ENCODE measurements at places on chromosomes 2 and 18.

GRCh38 chr18:64615021-64615420, 466.1 kb upstream of the LINC00305 start:
- DNase-seq, result no peak

DNA sequence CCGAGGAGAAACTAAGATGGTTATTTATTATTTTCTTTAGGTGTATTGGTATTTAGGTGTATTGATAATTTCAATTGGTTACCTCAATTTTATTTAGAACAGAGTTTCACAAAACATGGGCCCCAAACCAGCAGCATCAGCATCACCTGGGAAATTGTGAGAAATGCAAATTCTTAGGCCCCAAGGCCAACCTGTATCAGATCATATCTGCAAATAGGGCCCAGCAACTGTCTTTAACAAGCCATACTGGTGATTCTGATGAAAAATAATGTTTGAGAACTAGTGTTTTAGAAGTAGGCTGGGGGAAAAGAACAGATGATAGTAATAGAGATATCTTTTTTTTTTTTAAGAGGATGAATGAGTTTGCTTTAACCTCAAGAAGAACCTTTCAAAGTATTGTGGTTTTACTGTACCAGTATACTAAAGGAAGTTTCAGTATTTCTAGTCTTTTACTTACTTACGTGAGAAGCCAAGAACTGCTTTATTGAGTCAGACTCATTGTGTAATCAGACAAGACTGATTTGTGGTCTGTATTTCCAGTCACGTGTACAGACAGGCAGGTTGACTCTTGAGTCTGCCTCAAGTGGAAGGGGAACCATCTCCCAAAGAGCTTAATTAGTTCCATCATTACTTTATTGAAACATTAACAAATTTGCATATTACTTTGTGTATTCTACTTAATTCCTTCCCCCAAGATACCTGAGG, 60.4 kb upstream of the GAREM1 start:
- DNase-seq, result peak; percentile 40

- DNase-seq, result no peak
Observed at GRCh38 chr2:98478088-98478551, 33.5 kb downstream of the INPP4A start.

DNA sequence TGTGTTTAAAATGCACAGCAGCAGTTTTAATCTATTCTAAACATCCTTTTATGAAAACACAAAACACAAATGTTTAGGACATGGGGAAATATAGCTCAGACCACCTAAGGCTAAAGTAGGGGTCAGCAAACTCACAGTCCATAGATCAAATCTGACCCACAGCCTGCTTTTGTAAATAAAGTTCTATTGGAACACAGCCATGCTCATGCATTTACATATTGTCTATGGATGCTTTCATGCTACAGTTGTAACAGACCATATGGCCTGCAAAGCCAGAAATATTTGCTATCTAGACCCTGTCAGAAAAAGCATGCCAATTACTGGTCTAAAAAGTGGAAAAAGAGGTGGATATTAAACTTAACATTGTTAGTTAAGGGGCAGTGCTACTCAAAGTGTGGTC, 1105.4 kb upstream of the KLHL29 start:
- no peak for DNase-seq

DNA sequence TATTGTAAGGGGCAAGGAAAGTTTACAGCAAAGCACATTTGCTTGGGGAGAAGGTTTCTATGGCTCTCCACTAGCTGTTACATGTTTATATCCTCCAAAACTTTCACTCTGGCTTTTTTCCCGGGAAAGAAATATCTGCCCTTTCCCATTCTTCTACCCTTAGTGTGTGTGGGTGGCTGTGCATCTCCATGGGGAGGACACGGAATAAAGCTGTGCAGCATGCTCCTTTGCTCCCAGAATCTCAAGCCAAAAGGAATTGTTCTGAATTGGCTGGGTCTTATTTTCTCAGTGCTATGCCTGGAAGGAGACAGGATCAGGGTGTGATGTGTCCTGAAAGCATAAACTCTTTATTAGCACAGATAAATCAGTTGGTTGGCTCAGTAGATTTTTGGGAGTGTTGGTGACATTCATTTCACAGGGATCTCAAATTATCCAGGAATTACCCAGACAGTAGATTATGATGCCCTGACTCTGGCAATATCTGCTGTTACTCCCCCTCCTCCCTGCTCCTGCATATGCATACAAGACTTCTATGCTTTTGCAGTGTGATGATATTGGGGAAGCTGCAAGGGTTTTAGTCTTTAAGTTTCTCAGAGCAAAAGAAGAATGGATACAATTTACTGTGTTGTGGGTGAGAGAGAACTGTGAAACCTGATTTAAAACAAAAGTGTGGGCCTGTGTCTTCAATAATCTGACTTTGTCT, 63.1 kb downstream of the PARD3B start:
- DNase-seq, result no peak

- DNase-seq, result no peak
Observed at GRCh38 chr2:140440815-140441214, 1660.6 kb upstream of the NXPH2 start.

DNA sequence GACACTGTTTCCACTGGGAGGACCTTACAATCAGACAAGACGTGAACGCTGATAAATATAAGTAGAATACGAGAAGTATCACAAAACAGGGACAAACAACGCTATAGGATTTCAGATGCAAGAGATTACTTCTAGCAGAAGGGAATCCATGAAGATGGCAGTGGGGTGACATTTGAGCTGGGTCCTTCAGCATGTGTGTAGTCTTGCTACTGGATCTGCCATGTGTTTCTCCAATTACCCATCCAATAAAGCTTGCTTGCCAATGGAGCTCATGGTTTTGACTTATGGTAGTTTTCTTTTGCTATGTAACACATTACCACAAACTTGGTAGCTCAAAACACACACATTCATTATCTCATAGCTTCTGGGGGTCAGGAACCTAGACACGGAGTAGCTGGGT, 32.8 kb upstream of the LGALSL start:
- DNase-seq, result no peak

Data from activated naive CD4-positive, alpha-beta T cell treated with anti-CD3 and anti-CD28 coated beads for 36 hours (primary cell).